ENCODE measurements at places on chromosomes 12 and 14.

DNA sequence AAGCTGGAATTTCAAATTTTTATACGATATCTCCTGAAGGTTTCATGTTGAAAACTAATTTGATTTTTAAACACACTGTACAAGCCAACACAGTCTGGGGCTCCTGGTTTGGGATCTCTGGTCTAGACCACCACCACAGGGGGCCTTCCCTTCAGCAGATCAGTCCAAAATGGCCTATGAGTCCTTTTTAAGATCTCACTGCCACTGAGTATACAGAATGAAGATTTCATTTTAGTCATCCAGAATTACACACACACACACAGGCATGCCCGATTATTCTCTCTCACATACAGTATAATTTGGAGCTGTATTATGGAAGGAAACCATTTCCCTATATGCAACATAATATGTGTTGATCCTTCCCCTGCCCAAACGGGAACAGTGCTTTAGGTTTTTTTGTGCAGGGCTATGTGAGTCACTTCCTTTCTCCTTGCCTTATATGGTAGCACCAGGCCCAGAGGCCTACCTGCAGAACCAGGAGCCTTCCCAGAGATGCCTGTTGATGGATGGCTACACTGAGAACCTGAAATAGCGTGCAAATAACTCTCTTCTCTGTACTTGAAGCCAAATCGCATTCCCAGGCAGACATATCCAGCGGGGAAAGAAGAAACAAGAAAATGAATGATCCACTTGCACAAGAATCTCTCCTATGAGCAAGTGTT is 28.1 kb upstream of the WNK1 start:
- DNase-seq, result no peak

DNA sequence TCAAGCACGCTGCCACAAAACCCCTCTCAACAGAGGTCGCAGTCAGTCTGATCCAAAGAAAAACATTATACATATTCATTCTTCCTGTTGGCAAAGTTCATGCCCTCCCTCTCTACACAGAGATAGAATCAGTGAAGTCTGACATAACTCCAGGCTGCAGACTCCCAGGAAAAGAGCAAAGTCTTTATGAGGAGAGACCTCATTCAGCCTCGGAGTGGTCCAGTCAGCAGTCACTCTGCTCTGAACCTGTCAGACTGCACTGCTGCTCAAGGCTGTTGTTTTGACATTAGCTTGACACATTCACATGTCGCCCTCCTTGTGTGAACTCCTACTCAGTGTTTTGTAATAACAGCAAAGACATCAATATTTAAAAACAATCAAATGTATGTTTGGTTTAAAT is 241.2 kb upstream of the G2E3 start:
- no peak for DNase-seq

DNA sequence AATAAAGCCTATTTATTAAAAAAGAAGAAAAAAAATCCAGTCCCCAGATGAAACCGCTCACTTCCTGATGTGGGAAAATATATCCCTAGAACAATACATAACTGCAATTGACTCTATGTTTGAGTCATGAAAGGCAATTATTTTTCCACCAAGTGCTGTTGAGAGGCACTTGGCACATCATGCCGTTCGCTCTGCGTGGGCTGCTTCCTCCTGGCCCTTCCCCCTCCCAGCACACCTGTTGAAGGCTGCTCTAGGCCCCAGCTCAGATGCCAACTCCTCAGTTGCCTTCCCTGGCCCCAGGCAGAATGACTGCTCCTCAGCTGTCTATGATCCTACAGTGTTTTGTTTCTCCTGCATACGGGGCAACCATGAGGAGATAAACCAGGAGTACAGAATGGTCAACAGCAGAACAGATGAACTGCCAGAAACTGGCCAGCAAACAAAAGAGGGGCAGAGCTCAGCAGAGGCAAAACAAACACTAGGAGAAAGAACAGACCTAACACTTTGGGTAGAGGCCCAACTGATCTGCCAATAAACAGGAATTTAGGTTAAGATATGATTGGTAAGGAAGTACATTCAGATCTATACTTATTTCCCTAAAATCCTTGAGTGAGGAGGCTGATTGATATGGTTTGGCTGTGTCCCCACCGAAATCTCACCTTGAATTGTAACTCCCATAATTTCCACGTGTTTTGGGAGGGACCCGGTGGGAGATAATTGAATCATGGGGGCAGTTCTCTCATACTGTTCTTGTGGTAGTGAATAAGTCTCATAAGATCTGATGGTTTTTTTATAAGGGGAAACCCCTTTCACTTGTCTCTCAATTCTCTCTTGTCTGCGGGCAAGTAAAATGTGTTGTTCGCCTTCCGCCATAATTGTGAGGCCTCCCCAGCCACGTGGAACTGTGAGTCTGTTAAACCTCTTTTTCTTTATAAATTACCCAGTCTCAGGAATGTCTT is 58.6 kb downstream of the SLC38A1 start:
- peak; percentile 25 for DNase-seq

DNA sequence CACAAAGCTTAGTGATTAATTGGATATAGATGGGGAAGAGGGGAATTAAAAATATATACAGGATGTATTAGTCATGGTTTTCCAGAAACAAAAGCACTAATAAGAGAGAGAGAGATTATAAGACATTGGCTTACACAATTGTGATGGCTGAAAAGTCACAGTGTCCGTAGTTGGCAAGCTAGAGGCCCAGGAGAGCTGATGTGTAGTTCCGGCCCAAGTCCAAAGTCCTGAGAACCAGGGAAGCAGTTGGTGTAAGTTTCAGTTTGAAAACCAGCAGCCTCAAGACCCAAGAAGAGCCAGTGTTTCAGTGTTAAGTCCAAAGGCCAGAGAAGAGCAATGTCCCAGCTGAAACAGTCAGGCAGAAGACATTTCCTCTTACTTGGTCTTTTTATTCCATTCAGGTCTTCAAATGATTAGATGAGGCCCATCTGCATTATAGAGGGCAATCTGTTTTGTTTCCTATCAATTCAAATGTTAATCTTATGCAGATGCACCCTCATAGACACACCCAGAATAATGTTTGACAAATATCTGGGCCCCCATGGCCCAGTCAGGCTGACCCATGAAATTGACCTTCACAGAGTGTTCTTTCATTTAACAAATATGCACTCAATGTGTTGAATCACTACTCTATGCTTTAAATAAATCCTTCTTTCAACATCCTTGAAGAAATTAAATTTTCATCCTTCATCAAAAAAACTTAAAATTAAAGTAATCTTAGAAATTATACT is 67.2 kb upstream of the DIO2 start:
- DNase-seq, result peak; percentile 66

DNA sequence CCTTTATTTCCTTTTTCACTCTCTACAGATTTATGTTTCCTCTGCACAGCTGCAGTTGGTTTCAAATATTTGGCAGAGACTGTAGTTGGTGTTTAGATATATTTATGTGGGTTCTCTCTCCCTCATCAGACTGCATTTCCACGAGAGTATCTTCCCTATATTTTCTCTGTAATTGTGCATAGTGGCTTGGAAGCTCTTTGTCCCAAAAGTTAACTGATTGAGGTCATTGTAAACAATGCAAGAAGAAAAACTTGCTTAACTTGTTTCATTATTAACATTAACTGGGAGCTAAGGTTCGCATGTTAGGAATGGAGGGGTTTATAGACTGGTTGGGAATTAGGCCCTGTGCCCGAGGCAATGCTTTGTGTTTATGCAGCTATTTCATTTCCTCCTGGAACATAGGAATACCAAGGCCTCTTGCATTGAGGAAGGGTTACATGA is 216.9 kb upstream of the HMGA2 start:
- DNase-seq, result no peak

- peak; percentile 54 for DNase-seq
Measured at GRCh38 chr12:41034686-41035085, 153.4 kb upstream of the PDZRN4 start.

GRCh38 chr12:27008081-27008480 is 6.1 kb downstream of the TM7SF3 start:
- DNase-seq, result no peak

GRCh38 chr12:75809746-75810145 is 221.8 kb downstream of the PHLDA1 start:
- no peak for DNase-seq

DNA sequence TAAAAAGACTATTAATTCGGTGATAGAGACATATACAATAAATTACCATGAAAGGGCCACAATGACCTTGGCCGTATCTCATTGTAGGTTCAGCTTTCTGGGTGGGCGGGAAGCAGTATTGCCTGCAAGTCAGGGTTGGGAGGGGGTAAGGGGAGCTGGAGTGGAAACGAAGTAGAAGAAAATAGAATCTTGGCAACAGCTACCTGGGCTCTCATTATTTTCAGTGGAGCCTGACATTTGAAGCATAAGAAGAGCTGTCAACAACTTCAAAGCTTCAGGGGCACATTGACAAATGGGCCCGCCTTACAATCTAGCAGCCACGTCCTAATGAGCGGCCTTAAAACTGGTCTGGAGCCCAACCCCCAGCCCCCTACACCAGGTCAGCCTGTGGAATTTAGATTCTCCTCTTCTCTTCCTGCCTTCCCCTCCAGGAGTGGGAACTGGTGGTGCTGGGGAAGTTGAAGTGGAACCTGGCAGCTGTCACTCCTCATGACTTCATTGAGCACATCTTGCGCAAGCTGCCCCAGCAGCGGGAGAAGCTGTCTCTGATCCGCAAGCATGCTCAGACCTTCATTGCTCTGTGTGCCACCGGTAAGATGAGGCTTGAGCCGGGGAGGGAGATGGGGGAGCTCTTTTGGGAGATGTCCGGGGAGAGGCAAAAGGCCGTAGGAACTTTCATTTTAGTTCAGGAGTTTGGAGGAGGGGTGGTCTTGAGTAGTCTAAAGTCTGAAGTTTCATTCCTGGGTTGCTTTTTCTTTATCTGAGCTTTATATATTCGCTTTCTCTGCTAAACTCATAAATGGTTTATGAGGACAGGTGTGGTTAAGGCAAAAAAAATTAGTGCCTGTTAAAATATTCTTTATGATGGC is 5.0 kb downstream of the CCND2 start:
- DNase-seq, result no peak

DNA sequence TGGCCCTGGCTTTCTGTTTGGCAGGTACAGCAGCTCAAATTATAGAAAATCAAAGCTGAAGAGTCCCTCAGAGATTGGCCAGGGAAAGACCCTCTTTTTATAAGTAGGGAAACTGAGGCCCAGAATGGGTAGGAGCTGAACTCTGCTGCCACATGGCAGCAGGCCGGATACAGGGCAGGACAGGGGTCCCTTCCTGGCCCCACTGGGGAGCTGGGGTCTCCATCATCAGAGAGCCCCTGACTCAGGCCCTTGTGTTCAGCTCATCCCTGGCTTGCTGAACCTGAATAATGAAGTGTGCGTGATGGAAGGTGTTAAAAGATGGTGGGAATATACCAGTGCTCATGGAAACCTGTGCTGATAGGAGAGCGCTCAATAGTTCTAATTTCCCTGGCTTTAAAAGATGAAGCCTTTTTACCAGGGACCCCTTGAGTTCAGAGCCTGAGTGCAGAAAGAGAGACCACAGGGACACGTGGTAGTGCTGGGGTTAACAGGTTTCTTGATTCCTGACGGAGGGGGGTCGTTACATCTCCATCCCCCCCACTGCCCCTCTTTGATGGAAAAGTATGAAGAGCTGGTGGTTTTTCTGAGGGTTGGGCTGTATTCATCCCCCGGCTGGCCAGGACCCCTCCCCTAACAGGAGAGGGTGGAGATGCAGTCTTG is 4.4 kb downstream of the DLK1 start:
- DNase-seq, result no peak

- DNase-seq, result no peak
Measured at GRCh38 chr14:23097786-23098185, 2.5 kb downstream of the C14orf119 start.

DNA sequence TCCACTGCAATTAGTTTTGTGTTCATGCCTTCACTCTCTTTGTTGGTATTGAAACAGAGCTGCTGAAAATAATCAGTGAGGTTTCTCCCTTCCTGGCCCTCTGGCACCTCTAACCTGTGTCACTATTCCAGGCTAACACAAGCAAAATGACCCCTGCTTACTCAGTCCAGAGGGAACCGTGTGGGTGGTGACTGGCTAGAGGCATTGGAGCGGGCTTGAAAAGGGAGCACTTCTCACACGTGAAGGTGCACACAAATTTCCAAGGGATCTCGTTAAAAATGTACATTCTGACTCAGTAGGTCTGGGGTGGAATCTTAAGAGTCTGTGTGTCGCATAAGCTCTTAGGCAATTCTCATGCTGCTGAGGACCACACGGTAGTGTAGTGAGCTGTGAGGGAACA is 1.3 kb upstream of the SLC24A4 start:
- DNase-seq, result no peak

DNA sequence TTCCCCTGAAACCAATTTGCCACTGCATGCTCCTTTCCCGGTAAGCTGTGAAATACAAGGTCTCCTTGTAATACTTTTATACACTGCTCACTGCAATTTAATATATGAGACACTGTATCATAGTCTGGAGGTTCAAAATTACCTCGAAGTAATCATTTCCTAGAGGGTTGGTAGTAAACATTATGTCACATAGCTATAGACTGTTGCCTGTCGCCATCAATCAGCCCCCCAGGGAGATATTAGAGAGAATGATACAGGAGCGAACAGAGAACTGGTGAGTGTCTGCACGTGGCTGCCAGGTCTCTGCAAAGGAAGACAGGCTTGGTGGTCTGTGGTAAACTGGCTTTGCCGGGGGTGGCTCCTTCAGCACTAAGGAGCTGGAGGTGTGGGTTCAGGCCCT is 165.5 kb upstream of the WSCD2 start:
- no peak for DNase-seq

DNA sequence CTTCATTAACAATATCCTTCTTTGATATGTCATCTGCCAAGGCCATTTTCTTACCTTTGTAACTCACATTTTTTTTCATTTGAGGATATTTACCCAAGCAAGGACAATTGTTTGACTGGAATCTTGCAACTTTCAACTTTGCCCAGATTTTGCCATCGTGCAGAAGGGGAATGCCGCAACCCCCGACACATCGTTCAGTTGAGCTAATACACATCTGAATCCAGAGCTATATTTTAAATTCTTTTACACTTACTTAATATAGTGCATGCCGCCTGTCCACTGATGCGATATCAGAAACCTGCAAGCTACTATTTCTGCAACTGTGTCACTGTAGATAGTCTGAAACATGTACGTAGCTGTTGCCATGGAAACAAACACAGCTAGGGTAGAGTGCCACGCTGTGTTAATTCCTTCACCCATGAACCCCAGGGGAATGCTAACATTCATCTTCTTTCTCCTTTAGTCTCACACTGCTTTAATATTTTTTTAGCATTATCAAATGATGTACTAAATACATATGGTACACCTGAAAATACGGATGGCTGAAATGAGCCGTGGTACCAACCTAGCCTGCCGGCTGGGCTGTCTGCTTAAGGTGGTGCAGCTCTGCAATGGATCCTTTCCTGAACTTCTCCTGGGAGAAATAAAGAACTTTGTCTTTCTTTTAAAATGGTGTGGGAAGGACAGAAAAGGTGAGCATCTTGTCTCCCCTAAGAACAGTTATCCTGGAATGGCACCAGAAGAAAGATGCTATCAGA is 77.0 kb upstream of the FOXN3 start:
- peak; percentile 43 for DNase-seq

All from astrocyte (in vitro differentiated cells and primary cell).